Kidney glomerular epithelial cell (primary cell): ENCODE measurements at places on chromosomes 2 and 18.

DNA sequence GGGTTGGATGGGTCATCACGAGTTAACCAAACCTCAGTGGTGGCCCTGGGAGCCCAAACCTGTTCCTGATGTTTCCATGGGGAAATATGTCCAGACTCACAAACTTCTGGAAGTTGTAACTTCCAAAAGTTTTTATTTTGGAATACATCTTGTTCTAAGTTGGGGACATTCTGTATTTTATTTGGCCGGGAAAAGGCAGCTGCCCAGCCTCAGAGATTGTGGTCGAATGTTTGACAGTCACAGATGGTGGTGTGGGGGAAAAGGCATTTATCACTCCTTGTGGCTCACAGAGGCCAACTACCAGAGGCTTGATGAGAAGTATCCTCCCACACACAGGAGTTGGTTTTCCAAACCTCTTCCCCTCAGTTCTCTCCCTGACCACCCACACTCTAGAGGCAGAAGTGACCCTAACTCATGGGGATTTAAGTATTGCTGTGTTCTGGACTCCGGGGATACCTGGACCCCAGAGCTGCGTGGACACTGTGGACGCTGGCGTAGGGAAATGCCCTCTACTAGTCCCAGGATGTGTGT is 124.7 kb upstream of the PPP1CB start:
- no peak for DNase-seq

- no peak for DNase-seq
Measured at GRCh38 chr2:5825686-5826085, 133.5 kb downstream of the SOX11 start.

DNA sequence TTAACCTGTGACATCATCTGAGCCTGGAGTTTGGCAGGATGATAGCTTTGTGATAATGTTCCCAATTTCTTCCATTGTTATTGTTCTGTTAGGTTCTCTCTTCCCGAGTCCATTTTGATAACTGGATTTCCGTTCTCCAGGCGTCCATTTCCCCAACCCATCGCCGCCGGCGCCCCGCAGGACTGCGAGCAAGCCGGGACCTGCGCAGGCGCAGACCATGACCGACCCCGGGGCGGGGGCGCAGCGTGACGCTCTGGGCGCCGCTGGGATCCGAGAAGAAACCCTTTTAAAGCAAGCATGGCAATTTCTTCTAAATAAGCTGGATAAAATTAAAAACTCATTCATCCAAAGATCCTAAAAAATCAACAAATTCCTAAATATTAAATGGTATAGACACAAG is at the start of gene SLC25A52:
SLC25A52 (minus strand) TSS at position 186 of the 400 bp plus-strand sequence. CDS start 219 bp downstream, outside the sequence.
- no peak for DNase-seq

DNA sequence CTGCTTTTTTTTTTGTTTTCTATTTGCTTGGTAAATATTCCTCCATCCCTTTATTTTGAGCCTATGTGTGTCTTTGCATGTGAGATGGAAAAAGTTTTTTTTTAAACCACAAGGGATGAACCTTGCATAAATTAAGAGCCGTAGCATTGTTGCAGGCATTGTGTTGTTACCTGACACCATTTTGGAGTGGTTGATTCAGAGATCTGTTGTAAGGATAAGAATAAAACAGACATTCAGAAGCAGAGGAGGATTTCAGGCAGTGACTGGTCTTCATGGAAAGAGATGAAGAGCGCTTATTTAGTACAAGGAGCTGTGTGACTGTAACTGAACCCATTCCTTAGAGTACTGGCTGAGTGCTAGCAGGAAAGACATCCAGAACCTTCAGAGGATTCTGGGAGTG is 101.2 kb downstream of the LTBP1 start:
- DNase-seq: no peak

GRCh38 chr2:209553913-209554312 is 130.1 kb downstream of the MAP2 start:
- no peak for DNase-seq

GRCh38 chr2:101473911-101474701 is 806 bp downstream of the RFX8 start:
- DNase-seq: no peak

DNA sequence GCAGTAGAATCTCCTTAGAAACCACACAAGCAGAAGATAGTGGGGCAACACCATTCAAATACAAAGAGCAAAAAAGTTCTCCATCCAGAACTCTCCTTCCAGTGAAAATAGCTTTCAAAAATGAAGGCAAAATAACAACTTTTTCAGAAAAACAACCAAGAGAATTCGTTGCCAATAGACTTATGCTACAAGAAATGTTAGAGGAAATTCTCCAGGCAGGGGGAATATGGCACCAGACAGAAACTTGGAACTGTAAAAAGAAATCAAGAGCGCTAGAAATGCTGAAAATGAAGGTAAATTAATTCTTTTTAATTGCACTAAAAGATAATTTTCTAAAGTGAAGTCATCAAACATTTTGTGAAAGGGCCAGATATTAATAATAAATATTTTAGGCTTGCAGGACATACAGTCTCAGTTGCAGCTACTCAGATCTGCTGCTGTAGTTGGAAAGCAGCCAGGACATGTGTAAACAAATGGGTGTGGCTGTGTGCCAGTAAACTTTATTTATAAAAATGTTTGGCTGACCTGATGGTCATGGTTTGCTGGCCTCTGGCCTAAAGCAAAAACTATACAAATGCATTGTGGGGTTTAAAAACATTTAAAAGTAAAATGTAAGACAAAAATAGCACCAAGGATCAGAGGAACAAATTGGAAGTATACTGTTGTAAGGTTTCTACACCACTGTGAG is 73.7 kb upstream of the TGFA start:
- no peak for DNase-seq

DNA sequence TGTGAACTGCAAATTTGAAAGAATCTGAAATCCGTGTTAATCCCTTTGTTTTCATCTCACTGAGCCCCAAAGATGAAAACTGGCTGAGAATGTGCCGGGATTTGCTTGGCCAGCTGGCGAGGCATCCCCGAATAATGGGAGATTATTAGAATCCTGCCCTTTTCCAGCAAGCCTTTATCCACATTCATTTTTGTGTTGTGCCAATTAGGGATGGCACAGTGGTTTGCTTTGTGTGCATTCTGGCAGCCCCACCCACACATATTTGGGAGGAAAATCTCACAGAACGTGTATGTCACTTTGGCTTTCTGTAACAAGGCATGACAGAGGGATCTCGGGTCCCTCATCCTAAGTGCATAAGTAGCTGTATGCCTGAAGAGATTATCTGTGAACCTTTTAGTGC is 405.8 kb upstream of the FAM98A start:
- no peak for DNase-seq

- DNase-seq: no peak
Measured at GRCh38 chr2:199404841-199405240, 52.9 kb downstream of the SATB2 start.

DNA sequence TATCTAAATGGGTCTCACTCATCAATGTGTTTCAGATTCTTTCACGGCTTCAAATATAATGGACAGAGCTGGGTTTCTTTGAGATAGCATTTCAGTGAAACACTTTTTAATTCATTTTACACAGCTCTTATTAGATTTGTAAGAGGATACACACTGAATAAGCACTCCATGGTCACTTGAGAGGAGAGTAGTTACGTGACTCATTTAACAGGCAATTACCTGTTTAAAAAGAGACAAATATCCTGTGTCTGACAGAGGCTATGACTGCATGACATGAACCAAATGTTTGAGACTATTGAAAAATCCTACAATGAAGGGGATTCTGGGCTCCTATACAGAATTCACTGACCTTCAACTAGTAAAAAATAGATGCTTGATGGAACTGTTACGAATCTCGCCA is 786.9 kb downstream of the EPHA4 start:
- DNase-seq: no peak

- peak; percentile 20 for DNase-seq
Measured at GRCh38 chr18:49094979-49095632, 144.3 kb upstream of the SMAD7 start.

DNA sequence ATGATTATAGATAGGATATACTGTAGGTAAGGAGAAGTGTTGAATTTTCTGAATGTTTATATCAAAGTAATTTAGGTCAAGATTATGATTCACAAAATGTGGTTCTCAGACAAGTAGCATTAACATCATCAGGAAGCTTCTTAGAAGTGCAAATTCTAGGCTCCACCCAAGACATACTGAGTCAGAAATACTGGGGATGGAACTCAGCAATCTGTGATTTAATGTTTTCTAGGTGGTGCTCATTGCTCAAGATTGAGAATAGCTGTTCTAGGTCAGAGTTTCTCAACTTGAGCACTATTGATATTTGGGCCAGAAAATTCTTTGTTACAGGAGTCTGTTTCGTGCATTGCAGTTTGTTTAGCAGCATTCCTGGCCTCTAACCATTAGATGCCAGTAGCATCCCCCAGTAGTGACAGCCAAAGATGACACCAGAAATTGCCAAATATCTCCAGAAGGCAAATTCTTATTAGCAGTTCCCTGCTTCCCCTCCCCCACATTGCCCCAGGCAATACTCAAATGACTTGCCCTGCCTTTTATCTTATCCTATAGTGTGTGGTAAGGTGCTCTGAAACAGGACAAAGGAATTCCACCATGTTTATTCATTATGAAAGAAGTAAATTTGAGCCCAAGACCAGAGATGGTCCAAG is 1001.2 kb downstream of the DPP10 start:
- DNase-seq: no peak

DNA sequence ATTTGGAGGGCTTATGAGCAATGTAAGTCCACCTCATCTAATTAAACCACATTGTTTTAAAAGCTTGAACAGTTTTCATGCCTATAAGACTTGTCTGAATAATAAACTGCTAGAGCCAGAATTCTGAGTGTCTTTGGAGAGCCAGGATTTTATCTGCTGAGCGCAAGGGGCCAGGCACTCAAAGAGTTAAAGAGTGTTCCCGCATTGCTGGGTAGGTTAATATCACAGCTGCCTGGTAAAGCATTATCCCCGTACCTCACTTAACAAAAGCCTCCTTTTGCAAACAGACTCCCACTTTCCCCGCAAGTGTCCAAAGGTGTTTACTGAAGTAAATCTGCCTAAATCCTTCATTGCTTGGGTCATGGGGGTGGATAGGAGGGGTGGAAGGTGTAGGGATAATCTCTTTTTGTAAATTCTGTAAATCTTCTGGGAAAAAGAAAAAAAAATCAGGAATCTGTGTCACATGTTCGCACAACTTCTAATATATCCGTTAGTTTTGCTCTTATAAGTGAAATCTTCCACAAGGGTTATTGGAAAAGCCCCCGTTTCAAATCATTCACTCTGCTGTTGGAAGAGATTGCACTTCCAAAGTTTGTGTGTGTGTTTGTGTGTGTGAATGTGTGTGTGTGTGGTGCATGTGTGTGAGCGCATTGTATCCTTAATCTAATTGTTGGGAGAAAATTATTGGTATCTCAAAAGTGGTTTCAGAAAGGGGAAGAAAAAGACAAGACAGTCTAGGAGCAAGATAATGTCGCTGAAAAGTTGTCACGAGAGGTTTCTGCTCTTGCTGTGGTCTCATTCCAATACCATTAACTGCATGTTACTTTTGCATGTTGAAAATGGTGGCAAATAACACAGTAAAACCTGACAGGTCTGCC is 10.7 kb downstream of the ZEB2 start:
- peak; percentile 24 for DNase-seq

GRCh38 chr2:220969348-220969747 is 602.8 kb downstream of the EPHA4 start:
- DNase-seq: no peak

DNA sequence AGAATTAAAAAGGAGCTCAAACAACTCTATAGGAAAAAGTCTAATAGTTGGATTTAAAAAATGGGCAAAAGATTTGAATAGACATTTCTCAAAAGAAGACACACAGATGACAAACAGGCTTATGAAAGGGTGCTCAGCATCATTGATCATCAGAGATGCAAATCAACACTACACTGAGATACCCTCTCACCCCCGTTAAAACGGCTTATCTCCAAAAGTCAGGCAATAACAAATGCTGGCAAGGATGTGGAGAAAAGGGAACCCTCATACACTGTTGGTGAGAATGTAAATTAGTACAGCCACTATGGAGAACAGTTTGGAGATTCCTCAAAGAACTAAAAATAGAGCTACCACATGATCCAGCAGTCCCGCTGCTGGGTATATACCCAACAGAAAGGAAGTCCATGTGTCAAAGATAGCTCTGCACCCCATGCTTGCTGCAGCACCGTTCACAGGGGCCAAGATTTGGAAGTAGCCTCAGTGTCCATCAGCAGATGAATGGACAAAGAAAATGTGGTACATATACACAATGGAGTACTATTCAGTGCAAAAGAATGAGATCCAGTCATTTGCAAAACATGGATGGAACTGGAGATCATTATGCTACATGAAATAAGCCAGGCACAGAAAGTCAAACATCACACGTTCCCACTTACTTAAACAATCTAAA is 46.7 kb upstream of the B3GNT7 start:
- no peak for DNase-seq

DNA sequence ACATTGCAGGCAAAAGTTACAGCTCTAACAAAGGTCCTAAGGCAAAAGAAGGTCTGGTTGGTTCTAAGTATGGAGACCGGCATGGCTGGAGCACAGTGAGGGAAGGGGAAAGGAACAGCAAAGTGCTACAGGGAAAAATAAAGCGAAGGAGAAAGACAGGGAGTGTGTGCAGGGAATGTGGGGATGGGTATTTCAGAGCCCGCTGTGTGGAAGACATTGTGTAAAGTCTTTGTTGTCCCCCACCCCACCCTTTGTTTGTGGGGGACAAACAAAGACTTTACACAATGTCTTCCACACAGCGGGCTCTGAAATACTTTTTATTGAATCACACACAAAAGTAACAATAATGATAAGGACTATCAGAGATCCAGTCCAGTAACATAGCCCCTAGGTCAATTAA is 28.9 kb upstream of the C2orf15 start:
- no peak for DNase-seq

GRCh38 chr2:181552808-181553207 is 95.6 kb downstream of the ITGA4 start:
- DNase-seq: peak; percentile 31

DNA sequence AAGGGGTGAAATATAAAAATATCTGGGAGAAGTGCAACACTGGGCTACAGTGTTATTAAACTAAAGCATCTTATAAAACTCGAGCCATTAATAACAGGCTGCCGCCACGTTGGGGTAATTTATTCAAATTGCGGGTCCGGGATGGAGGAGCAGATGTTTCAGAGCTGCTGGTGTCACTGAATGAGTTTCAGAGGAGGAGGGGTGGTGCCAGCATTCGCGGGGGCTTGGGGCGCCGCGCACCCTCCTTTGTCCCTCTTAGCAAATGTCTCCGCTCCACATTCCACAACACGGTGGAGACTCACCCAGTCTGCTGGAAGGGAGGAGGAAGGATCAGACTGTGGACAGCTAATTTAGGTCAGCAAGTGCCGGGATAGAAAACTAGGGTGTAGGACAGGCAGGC is 260.5 kb downstream of the CELF4 start:
- DNase-seq: no peak

- no peak for DNase-seq
Measured at GRCh38 chr2:198558176-198558575, 753.8 kb downstream of the PLCL1 start.

- no peak for DNase-seq
Measured at GRCh38 chr2:84832772-84833461, 48.0 kb downstream of the TRABD2A start.

DNA sequence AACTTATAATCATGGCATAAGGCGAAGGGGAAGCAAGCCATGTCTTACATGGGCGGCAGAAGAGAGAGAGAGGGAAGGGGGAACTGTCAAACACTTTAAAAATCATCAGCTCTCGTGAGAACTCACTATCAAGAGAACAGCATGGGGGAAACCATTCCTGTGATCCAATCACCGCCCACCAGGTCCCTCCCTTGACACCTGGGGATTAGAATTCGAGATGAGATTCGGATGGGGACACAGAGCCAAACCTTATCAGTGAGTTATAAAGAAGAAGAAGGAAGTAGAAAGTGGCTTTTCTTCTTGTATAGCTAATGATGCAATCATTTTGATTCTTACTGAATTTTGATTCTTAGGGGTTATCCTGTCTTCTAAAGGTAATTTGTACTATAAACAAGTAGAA is 51.4 kb downstream of the SMCHD1 start:
- no peak for DNase-seq
